Kidney tubule cell (primary cell): ENCODE measurements at places on chromosomes 2 and 18.

DNA sequence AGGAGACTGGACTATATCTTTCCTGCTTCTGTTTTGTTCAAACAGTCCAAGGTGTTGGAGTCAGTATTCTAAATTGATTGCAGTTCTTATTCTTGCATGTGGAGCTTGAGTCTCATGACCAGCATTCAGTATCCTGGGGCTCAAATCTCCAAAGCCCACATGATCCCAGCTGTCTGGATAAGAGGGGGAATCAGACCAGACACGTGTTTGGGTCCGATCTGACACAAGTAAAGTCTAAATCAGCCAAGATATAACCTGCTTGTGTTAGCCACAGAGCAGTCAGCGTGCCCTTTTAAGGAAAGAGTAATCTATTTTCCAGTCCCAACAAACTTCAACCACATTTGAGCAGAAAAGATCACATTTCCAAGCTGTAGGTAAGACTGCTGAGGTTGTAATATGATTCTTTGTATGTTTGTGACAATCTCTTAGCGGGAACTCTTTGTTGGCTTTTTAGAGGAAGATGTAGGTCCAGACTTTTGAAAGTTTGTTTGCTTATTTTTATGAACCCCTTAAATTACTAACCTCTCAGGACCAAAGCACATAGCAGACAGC, 334.6 kb downstream of the SLC4A3 start:
- DNase-seq: no peak

- no peak for DNase-seq
Measured at GRCh38 chr18:45122506-45122905, 441.8 kb downstream of the SETBP1 start.

DNA sequence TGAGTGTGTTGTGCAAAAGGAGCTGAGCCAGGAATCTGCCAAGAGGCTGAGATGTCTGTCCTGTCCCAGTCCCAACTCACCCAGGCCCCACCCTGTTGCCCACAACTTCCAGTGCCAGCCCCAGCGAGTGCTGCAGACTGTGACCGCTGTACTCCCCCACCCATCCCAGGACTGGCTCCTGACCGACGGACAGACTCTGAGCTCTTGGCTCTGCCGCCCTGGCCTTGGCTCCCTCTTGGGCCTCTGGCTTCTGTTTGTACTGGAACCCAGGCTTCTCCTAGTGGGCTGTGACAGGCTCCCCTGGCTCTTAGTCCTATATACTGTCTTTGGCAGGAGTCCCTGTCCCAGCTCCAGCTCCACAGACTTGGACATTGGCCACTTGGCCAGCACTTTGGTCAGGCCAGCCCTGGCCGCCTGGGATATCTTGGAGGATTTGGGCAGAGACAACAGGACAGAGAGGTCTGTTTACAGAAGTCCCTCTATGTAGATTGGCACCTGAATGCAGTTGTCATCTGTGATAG, 41.1 kb downstream of the ACOXL start:
- no peak for DNase-seq

DNA sequence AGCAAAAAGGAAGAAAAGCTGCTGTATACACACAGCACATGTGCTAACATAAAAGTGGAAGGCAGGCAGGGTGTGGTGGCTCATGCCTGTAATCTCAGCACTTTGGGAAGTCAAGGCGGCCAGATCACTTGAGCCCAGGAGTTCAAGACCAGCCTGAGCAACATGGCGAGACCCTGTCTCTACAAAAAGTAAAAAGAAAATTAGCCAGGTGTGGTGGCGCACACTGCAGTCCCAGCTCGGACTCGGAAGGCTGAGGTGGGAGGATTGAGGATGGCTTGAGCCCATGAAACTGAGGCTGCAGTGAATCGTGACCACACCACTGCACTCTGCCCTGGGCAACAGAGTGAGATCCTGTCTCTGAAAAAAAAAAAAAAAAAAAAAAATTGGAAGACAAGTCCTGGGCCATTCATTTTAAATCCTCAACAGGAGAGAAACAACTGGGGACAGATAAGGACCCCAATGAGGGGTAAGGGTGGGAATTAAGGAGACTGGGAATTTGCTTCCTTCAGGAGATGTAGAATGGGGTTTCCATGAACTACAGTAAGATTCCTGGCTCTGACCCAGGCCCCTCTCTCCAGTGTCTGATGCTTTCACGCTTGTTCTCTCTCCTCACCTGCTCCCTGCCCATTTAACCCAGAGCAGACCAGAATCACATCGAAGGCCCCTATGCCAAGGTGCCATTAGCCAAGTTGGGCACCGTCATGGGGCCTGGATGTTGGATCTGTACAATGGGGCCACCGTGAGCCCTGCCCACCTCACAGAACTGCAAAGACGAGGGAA, 29.6 kb downstream of the TNS1 start:
- DNase-seq: no peak
